Stimulated activated CD8-positive, alpha-beta memory T cell treated with anti-CD3 and anti-CD28 coated beads, Interleukin-2, amount 100 ng/mL, for 1 hour (primary cell): ENCODE measurements at places on chromosomes 7 and 10.

- no peak for DNase-seq
Measured at GRCh38 chr10:70756700-70757360, 28.3 kb downstream of the TBATA start.

DNA sequence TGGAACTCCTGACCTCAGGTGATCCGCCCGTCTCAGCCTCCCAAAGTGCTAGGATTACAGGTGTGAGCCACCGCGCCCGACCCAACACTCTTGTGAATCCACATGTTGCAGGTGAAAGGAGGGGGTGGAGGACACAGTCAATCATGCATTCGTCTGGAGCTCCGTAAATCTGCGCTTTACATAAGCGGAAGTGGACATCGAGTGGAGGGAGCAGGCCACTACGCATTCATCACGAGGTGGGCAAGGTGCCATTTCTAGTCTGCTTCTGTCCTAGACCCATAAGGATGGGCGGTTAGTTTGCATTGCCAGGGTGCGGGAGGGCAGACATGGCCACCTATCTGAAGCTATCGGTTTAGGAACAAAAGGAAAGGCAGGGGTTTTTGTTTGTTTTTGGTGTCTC, 225.2 kb upstream of the TCERG1L start:
- DNase-seq, result no peak

DNA sequence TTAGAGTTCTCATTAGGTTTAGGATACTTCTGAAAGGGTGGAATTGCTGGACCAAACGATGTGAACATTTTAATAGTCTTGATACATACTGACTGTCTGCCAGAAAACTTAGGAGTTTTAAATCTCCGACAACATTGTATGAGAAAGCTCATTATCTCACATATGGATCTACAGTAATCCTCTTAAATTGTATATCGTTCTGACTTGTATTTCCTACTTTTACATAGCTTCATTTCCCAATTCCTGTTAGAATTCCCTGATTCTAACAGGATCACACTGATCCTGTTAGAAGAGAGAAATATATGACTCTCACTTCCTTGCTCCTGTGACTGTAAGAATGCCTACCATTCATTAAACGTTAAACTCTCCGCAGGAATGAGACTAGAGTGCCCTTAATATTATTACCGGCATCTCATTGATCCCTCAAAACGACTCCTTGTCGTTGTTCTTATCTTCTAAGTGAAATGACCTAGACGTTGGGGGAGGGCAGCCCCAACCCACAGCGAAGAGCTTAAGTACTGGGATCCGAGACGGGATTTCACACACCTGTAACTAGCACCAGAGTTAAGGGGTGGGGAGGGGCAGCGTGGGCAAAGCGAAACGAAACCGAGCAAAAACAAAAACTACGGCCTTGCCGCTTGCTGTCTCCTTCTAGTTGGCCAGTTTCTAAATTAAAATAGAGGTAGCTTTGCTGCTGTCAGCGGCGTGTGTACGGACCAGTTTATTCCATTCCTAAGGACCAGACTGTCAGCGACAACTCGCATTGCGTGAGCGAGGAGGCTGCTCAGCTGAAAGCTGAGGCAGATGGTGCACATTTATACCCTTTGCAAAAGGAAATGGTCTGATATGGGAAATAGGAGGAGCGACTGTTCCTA, 678 bp upstream of the TMEM106B start:
- DNase-seq, result no peak

- no peak for DNase-seq
Measured at GRCh38 chr10:62475551-62475950, 101.4 kb downstream of the ZNF365 start.

GRCh38 chr10:131832056-131832685, 68.6 kb upstream of the PPP2R2D start:
- DNase-seq, result no peak

DNA sequence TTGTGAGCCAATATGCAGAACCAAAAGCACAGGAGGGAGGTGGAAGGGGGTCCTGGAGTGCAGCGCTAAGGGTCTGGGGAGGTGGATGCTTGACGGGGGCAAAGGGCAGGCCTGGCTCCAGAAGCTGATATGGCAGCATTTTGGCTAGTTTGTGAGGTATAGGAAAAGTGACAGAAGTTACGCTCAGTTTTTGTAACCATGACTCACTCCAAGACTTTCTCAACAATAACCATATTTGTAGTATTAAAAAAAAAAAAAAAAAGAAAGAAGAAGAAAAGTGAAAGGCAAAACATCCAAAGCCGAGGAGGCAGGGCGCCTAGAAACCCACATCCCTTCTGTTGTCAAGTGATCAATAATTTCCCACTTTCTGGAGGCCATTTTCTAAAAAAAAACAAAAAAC, 92.3 kb downstream of the RNF216 start:
- DNase-seq, result no peak

- DNase-seq, result no peak
Measured at GRCh38 chr10:118907051-118907450, 122.5 kb upstream of the NANOS1 start.
